Glutamatergic neuron (in vitro differentiated cells): ENCODE measurements at places on chromosomes 4 and X. TPM values are rescaled to one million over a fixed set of nuclear protein-coding genes. Genes with fewer than 3 reads are reported as not detected.

- DNase-seq = no peak
Measured at GRCh38 chrX:155592331-155592730, 20.4 kb downstream of the TMLHE start.

- DNase-seq = no peak
Measured at GRCh38 chr4:54315561-54316538, 86.8 kb downstream of the PDGFRA start.

- no peak for DNase-seq
Measured at GRCh38 chr4:105215609-105216313, 69.1 kb downstream of the TET2 start.

- DNase-seq = no peak
Measured at GRCh38 chrX:123093792-123094191, 90.3 kb upstream of the GRIA3 start.

DNA sequence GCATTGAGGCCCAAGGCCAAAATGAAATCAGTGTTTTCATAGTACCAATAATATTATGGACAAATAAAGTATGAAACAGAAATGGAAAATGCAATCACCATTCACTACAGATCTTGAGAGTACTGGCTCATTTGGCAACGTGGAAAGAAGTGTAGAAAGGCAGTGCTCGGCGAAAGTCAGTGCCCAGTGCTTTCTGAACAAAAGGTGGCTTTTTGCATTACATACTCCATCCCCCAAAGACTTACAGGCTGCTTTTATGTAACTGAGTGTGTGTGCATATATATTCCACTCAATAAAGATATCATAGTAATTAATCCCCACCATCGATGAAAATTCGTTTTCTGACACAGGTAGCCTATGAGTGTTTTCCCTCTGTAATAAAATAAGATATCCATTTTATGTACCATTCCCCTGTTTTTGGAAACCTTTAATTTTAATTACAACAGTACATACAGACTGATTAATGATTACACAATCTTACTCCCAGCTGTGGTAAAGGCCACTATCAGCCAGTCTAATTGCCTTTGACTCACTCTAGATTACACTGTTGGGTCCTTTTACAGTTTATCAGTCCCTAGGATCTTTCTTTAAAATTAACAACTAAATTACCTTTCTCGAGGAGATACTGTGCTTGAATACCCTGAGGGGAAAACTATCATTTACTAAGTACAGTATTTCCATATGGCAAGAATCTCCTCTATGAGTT lies 65.9 kb downstream of the MAD2L1 start:
- DNase-seq = no peak

GRCh38 chr4:98833384-98833783 lies 95.5 kb downstream of the EIF4E start:
- DNase-seq = no peak

GRCh38 chrX:123873956-123874355 lies 14.1 kb downstream of the XIAP start:
- no peak for DNase-seq

DNA sequence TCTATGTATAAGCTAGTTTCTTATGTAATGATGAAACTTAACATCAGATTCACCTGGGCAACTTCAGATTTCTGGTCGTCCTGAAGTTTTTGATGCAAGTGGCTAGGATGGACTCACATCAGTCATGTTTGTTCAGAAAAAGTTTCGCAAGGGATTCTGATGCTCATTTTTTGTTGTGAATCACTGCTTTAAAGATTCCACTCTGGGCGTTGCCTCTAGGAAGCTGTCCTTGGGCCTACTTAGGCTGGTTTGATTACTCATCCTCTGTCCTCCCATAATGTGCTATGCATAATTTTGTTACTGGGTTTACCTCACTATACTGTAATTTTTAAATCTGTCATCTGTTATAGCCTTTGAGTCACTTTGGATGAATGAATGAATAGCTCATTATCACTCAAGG lies 30.8 kb downstream of the HERC3 start:
- no peak for DNase-seq

Gene RHOXF2
- total RNA-seq = not detected

DNA sequence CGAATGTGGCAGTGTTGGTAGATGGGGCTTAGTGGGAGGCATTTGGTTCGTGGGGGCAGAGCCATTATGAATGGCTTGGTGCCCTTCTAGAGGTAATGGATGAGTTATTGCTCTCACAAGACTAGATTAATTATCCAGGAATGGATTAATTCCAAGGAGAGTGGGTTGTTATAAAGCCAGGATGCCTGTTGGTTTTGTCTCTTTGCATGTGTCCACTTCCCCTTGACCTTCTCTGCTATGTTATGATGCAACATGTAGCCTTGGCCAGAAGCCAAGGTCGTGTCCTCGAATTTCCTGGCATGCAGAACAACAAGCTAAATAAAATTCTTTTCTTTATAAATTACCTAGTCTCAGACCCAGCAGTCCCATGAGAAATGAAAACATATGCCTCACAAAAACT lies 111.2 kb upstream of the PLS3 start:
- no peak for DNase-seq

Gene CHRDL1
- total RNA-seq = 38.2 TPM

- DNase-seq = no peak
Measured at GRCh38 chr4:6281436-6282313, 12.0 kb downstream of the WFS1 start.

- DNase-seq = no peak
Measured at GRCh38 chr4:67892253-67892652, 8.5 kb upstream of the TMPRSS11D start.

- no peak for DNase-seq
Measured at GRCh38 chrX:97211070-97211469, 327.4 kb downstream of the RPA4 start.

Gene SLC4A4
- total RNA-seq = 0.86 TPM

GRCh38 chr4:189143263-189143952 lies 797.3 kb upstream of the FRG1 start:
- DNase-seq = no peak

GRCh38 chr4:4919927-4920326 lies 60.5 kb downstream of the MSX1 start:
- DNase-seq = no peak

GRCh38 chrX:39674490-39675161 lies 423.1 kb downstream of the BCOR start:
- DNase-seq = no peak

Gene CT55
- total RNA-seq = 0.34 TPM

- no peak for DNase-seq
Measured at GRCh38 chrX:43590150-43590549, 65.9 kb upstream of the MAOA start.

DNA sequence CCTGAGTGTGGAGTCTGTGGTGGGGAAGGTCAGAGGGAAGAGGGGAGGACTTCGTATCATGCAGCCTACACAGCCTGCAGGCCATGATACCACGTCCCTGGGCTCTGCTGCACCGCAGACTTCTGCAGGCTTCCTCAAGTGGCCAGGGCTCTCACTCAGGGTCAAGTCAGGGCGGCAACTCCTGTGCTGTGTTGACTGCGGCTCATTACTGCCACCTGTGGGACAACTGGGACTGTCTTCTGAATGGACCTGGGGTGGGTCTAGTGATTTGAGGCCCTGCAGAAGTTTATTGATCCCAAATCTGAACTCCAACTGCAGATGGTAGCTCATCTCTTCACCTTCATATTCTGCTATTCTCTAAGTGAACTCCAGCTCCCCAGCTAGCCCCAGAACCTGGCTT lies 167.1 kb downstream of the NSUN7 start:
- peak; percentile 28 for DNase-seq
